Muscle of arm (tissue), 14 donors: ENCODE measurements at places on chromosomes 4 and X. TPM values are rescaled to one million over a fixed set of nuclear protein-coding genes. Genes with fewer than 3 reads are reported as not detected.

Gene FAM47A
- polyA plus RNA-seq: not detected

DNA sequence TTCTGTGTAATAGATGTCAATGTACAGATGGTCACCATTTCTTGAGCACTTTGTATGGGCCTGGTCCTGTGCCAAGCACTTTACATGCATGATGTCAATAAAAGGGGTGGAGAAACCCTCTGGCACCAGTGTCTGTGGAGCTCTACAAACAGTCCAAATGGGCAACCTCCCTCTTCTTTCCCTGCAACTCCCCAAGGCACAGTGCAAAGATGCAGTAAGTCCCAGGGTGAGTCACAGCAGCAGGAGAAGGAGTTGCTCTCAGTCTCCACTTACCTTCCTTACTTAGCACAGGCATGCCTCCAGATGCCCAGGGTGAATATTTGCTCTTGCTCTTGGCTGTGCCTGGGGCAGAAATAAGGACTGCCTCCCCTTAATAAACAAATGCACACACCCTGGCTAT is 4.3 kb downstream of the OCIAD2 start:
- DNase-seq: no peak

GRCh38 chr4:6229671-6230501 is 29.5 kb upstream of the JAKMIP1 start:
- DNase-seq: no peak

Gene MAGEA8
- polyA plus RNA-seq: not detected

DNA sequence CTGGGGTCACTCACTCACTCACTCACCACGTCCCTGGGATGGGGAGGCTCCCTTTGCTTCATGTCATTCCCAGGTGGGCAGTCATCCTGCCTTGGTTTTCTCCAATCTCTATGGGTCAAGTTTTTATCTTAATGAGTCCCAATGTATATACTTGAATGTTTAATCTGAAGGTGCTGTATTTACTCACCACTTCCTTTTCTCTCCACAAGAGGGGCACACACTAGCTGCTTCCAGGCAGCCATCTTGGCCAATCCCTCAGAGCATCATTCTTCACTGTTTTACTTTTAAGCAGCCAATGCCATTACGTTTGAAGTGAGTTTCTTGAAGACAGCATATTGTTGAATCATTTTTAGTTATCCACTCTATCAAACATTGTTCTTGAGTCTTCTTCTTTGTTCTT is 153.4 kb upstream of the ARSJ start:
- DNase-seq: no peak
